ENCODE measurements at places on chromosomes 5 and 9.

- DNase-seq = peak; percentile 29
Observed at GRCh38 chr5:180670586-180671359, 21.4 kb upstream of the FLT4 start.

DNA sequence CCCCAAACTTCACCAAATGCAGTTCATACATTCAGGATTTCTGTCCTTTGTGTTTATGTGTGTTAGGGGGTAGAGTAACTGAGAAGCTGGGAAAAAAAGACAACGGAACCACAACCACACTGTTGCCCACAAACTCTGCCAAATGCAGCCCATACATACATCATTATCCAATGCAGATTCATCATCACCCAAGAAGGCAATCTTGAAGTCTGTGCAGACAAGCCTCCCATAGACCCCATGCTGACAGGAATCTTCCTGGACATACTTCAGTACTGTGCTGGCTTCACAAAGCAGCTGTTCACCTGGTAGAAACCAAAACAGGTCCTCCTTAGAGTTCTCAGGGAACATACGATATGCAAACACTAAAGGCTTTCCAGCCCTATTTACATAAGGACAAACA lies 38.9 kb downstream of the MTMR12 start:
- DNase-seq = no peak

- peak; percentile 71 for DNase-seq
Observed at GRCh38 chr9:133994353-133995011, 2.4 kb upstream of the VAV2 start.

DNA sequence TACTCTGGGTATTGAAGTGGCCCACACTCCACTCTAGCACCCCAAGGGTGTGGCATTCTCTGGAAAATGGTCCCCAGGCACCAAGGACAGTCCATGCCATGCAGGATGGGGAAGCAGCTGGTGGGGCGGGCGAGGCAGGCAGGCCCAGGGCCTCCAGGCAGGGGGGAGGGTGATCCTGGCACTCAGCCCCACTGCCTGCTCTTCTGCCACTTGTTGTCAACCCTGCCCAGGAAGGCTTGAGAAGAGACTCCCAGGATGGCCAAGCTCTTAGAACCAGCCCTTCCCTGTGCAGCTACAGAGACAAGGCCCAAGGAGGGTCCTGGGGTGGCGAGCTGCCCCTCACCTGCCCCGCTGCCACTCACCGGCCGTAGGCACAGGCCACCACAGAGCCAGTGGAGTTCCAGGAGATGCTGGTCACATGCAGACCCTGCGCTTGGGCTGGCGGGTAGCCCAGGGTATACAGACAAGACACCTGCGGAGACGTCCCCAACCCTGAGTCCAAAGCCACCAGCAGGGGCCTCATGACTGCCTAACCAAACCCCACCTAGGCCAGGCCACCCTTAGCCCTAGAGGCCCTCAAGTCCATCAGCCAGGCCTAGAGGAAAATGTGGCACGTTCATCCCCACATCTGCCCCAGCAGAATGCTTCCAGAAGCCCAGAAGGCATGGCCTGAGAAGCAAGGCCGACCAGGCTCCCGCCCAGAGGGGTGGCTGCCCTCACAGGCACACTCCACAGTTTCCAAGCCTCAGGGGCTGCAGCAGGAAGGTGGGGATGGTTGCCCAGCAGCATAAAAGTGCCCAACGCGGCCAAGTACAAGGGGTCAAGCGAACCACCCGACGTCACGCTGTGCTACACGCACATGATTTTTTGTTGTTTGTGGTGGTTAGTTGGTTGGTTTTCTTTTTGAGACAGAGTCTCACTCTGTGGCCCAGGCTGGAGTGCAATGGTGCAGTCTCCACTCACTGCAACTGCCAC lies 19.8 kb downstream of the DYNC2I2 start:
- DNase-seq = no peak

GRCh38 chr5:147203213-147203612 lies 31.6 kb upstream of the STK32A start:
- no peak for DNase-seq

GRCh38 chr5:30981576-30981975 lies 211.9 kb upstream of the CDH6 start:
- DNase-seq = no peak

DNA sequence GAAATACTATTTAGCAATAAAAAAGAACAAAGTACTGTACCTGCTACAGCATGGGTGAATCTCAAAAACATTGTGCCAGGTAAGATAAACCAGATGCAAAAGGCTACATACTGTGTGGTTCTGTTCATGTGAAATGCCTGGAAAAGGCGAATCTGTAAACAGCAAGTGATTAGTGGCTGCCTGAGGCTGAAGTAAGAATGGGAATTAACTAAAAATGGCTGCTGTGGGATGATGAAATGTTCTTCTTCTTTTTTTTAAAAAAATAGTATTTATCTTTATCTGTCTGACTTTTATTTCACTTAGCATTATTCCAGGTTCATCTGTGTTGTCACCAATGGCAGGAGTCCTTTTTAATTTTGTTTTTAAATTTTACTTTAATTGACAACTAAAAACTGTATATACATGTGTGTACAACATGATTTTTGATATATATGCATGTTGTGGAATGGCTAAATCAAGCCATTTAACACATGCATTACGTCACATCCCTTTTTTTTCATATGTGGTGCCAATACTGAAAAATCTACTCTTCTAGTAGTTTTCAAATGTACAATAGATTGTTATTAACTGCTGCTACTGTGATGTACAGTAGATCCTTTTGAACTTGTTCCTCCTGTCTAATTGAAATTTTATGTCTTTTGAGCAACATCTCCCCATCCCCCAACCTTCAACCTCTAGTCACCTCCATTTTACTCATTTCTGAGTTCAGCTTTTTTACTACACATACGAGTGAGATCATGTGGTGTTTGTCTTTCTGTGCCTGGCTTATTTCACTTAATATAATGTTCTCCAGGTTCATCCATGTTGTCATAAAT lies 62.9 kb upstream of the TNFAIP8 start:
- DNase-seq = no peak

DNA sequence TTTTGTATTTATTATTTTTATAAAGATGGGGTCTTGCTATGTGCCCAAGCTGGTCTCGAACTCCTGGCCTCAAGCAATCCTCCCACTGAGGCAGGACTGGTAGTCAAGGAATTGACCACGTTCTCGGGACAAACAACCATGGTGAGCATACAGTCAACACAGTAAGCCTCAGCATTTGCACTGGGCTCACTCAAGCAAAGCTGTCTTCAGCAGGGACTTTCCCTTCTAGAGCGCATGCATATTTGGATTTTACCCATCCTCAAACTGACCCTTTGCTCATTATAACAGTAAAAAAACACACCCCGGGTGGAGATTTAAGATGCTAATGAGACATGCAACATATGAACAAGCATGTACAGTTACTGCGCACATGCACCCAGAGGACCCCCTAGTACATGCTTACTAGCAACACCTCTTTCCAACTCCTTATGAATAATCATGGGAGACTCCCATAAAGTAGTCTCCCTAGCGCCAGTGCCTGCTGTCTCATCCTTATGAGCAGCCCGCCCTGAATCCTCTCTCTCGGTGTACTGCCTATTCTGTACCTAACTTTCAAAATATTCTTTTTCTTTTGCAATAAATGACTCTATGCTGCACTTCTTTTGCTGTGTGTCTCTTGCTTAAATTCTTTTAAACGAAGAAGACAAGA lies 41.5 kb downstream of the C5orf22 start:
- DNase-seq = no peak

- DNase-seq = no peak
Observed at GRCh38 chr5:8094304-8094703, 225.4 kb downstream of the MTRR start.

DNA sequence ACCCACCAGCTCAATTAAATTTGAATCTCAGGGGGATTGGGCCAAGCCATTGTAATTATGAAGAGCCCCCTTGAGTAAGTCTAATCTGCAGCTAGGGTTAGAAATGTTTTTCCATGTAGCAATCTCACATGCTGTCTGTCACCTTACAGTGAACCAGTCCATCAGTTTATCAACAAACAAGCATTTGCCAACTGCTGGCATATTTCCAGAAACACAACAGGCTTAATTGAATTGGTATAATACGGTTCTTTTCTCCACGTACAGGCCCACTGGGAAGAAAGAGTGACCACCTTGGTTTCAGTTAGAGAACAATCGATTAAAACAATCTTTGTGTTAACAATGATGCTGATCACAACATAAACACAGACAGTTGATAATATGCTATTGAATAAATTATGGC lies 67.4 kb downstream of the NSUN2 start:
- no peak for DNase-seq

DNA sequence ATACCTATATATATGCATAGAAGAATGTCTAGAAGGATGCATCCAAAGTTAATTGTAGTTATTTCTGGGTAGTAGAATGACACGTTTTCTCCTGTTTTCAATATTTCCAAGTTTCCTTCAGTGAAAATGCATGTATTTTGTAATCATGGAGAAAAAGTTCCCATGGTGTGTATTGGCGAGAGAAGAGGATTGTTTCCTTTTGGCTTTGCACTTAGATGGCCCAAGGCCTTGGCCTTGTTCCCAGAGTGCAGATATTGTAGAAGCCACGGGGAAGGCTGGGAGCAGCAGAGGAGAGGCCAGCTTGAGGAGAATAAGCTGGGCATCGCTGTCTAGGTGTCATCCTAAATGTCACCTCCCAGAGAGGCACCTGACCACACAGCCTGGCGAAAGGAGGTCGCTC lies 44.0 kb downstream of the IRF1 start:
- DNase-seq = peak; percentile 90

DNA sequence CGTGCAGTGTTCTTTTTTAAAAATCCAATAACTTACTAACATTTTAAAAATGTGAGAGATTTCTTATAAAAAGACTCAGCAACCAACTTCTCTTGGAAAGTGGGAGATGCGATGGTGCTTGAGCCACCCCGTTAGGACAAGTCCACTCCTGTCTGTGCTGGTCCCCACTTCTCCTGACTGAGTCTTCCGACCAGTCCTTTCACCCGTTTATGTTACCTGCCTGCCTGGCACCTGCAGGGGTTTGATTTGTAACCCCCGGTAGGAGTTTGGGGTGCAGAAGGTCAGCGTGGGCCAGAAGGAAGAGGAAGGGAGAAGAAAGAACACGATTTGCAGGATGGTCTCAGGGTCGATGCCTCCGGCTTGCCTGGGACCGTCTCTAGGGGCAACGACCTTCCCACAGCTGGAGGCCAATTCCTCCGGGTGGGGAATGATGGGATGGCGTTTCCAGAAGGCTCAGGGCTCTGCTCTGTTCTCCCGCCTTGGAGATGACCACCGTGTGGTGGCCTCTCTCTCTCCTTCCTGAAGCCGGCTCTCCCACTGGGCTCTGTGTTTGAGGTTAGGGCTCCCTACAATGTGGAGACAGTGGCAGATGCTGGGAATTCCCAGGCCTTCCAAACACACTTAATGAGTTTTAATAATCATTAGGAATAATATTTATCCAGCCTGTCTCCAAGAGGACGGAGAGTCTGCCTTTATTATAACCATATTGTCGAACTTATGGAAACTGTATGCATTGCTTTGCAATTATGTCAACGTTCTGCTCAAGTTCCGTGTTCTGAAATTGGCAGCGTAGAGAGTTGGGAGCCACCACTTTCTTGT lies 14.8 kb downstream of the COL27A1 start:
- DNase-seq = peak; percentile 23

DNA sequence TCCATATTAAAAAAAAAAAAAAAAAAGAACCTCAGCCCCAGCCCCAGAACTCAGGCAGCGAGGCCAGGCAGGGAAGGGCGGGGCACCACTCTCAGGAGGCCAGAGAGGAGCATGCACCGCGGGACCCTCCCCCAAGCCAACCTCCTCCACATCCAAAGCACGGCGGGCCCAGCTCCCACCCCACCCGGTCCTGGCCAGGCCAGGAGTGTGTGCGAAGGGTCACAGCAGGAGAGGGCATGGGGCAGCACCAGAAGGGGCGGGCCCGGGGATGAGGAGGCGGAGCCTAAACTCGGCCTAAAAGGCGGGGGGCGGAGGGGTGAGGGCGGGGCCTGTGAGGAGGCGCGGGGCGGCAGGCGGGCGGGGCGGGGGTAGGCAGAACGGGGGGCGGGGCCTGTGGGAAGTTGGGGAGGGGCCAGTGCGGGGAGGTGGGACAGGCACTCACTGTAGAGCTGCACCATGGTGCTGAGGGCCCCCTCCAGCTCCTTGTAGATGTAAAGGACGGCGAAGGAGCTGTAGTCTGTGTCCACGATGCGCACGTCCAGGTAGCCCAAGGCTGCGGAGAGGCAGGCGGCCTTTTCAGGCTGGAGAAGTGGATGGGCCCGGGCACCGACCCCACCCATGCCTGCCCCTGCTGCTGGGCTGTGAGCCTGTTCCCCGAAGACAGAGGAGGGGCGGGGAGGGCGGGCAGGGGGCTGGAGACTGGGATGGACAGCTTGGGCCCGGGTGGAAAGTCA lies 1.2 kb downstream of the LCN15 start:
- peak; percentile 21 for DNase-seq

- DNase-seq = no peak
Observed at GRCh38 chr9:112032009-112032408, 135.4 kb downstream of the UGCG start.

- DNase-seq = peak; percentile 57
Observed at GRCh38 chr9:134716067-134716466, 74.5 kb downstream of the COL5A1 start.

DNA sequence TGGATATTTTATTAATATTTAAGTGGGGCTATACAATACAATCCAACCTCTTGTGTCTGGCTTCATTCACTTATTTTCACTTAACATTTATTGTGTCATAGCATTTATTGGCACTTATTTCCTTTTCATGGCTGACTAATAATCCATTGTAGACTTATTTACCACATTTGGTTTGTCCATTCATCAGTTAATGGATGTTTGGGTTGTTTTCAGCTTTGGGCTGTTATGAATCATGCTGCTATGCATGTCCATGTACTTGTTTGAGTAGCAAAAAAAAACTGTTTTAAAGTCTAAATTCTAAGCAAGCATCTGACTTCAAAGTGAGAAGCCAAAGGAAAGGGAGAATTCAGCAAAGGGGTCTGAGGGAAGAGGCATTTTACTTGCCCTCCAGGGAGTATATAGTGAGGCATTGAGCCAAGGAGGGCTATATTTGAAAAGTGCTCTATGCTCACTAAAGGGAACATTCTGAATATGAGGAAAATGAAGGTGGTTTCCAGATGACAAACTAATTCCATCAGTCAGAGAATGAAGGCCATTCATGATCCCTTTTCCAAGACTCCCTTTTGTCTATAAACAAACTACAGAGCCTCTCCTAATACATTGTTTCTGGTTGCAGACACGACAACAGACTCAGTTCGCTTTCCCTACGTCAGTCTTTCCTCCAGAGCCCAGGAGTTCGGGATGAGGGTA lies 532.8 kb upstream of the KLF4 start:
- no peak for DNase-seq

- peak; percentile 64 for DNase-seq
Observed at GRCh38 chr9:120396931-120397330, 183.0 kb downstream of the CDK5RAP2 start.

- no peak for DNase-seq
Observed at GRCh38 chr5:171474230-171474813, 54.9 kb downstream of the FGF18 start.

GRCh38 chr5:18028036-18028435 lies 393.8 kb downstream of the TAF11L14 start:
- no peak for DNase-seq

GRCh38 chr9:109910671-109911518 lies 130.9 kb downstream of the PALM2AKAP2 start:
- peak; percentile 80 for DNase-seq

Measured in EH (cell line).